Amniotic epithelial cell (primary cell): ENCODE measurements at places on chromosomes 7 and 10.

DNA sequence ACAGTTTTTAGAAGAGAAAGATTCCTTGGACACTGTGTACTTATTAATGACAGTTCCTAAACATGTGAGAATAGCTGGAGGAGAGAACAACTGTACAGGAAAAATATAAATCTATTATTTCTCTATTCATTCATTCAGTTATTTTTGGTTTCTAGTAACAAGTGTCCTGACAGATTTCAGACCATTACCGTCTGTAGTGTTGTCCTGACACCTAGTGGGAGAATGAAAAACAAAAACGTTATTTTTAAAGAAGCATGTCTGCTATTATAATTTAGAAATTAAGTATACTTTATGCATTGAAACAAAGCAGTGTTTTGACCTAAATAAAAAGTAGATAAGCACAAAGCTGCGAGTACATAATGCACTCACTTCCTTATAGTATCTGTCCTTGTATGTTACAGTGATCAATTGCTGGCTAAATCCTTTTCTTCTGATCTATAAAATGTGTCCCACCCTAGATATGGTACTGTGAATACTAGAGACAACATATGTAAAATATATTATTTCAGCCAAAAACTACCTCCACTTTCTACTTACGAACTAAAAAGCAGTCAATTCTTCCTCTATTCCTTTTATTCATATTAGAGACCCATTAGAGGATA, 575.6 kb downstream of the ARL4A start:
- peak; percentile 47 for DNase-seq

DNA sequence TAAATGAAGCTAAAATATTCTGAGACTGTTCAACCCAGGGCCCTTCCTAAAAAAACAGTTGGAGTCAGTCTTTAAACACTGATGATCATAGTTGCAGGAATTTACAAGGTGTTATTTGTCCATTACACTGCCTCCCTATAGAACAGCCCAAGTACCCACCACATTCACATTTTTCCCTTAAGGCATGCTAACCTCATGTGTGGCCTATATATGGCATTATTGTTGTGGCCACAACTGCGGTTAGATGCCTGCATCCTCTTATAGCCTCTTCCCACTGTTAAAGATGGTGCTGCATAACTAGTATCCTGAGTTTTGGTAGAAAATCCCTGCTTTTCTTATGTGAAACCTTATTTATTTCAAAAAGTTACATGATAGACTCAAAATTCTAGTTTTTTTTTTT, 287.9 kb upstream of the SEMA3A start:
- DNase-seq, result no peak

DNA sequence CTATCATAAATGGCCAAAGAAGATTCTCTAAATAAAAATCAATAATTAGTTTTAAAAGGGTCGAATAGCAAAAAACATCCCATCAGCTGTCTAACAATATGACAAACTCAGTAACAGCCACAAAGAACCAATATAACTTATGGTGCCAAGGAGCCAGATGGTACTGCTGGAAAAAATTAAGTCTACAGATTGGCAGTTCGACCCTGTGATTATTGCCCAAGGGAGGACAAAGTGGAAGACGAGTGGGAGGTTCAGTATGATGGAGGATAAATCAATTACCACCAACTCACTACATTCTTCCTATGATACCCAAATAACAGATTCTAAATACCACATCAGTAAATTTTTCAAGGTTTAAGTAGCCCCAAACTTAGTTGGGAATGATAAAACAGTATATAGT, 49.0 kb downstream of the SKAP2 start:
- no peak for DNase-seq

- peak; percentile 56 for DNase-seq
These were observed 103.8 kb downstream of the ATE1 start for GRCh38 chr10:121823993-121824463.

- DNase-seq, result no peak
These were observed 731.4 kb upstream of the POT1 start for GRCh38 chr7:125661006-125661405.
